ENCODE measurements at places on chromosomes 2 and 18.

GRCh38 chr18:52657043-52657805, 317.2 kb downstream of the DCC start:
- DNase-seq: no peak

DNA sequence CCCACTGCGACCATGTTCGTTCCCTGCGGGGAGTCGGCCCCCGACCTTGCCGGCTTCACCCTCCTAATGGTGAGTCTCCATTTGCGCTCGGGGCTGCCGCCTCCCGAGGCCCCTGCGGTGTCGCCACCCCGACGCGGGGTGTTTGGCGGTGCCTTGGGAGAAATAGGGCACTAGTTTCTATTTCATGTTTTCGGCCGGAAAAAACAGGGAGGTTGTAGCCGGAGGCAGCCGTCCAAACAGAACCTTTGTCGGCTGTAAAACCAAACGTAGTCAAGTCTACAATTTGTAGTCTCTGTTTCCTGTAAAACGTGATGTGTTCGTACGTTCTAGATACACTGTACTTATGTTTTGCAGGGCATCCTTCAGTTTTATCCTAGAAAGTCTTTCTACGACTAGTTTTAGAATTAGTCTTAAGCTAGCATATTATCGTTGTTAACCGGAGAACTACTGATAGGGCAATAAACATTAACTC, 290 bp downstream of the PSMG2 start:
- DNase-seq: no peak

DNA sequence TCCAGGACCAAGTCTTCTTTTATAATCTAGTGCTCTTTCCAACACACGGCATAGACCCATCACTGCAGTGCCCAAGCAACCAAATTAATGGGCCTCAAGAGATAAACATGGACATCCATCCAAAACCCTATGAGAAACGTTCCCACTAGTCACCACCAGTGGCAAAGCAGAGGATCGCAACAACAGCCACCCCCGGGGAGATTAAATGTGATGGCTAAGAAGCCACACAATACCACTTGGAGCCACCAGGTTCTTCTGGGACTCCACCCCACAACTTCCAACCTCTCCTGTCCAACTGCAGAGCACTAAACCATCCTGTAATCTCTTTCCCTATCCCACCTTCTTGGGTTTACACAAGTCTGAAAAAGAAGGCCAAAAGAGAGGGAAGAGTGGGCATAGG, 123.8 kb downstream of the BCL11A start:
- DNase-seq: no peak

- DNase-seq: no peak
These were observed 316.5 kb downstream of the MTX2 start for GRCh38 chr2:176585791-176586190.

GRCh38 chr2:11270891-11271290, 73.5 kb downstream of the ROCK2 start:
- peak; percentile 15 for DNase-seq

GRCh38 chr2:124810132-124810531, 785.0 kb downstream of the CNTNAP5 start:
- DNase-seq: peak; percentile 3

DNA sequence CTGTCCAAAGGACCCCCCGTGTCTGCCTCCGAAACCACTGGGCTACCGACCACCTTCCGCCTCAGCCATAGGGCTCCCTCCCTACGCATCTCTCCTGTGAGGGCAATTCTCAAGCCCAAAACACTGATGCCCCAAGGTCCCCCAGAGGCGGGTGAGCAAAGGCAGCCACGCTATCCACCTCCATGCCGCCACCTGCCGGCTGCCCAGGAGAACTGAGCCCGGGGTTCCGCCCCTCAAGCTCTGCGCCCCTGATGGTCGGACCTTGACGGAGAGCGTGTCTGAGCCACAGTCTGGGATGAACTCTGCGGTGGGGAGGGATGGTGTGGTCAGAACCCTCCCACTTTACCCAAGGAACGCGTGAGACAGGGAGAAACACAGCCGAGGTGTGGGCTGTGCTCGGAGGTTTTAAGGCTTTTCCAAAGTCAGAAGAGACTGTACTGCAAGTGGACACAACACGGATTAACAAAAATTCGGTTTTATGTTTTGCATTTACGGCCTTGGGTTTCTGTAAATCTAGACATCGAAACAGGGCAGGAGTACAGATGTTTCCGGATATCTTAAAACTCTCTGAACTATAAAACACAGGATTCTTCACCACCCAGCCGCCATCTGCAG, 114.1 kb downstream of the ZNF516 start:
- DNase-seq: peak; percentile 30

- DNase-seq: no peak
These were observed 84.4 kb upstream of the SRD5A2 start for GRCh38 chr2:31664949-31665724.

DNA sequence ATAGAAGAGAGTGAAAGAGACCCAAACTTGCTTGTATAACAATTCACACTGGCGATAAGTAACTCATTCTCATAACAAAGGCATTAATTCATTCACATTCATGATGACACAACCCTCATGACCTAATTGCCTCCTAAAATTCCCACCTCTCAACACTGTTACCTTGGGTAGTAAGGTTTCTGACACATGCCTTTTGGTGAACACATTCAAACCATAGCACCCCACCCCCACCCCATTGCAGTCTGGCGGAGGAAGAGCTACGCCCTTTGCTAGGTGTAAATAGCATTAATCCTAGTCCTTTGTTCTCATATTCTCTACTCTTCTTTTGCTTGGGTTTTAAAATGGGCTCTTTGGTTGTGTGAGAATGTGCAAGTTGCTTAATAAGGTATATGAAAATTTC, 361.5 kb downstream of the DSEL start:
- no peak for DNase-seq

GRCh38 chr2:54396107-54396506, 60.0 kb upstream of the SPTBN1 start:
- DNase-seq: no peak

DNA sequence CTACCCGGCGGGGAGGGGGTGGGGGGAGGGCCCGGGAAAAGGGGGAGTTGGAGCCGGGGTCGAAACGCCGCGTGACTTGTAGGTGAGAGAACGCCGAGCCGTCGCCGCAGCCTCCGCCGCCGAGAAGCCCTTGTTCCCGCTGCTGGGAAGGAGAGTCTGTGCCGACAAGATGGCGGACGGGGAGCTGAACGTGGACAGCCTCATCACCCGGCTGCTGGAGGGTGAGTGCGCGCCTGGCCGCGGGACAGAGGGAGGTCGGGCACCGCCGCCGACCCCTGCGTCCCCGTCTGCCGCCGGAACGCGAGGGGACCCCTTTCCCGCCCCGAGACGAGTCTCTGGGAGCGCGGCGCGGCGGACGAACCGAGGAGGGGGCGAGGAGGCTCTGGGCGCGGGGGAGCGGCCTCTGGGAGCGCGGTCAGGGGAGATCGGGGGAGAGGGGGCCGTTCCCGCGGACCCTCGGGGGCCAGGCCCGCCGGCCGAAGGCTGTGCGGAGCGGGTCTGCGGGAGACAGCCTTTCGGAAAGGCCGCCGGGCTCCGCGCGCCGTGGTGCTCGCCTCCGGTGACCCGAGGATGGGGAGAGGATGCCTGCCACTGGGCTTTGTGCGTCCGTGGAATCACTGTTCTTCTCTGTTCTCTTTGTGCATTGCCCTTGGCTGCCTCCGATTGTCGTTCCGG, 463 bp downstream of the PPP1CB start:
- DNase-seq: no peak

DNA sequence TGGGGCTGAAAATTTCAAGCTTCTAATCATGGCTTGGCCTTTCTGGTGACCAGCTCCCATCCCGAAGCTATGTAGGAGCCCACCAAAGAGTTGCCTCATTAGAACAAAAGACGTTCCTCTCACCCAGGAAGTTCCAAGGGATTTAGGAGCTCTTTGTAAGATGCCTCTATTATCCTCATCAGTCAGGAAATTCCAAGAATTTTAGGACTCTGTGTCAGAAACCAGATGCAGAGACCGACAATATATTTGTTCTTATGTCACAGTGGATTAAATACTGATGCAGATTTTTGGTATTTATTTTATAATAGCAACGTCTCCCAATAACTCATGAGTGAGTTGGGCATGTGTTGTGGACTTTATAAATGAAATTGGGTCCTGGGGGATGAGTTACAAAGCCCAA, 91.8 kb upstream of the SKOR2 start:
- no peak for DNase-seq

DNA sequence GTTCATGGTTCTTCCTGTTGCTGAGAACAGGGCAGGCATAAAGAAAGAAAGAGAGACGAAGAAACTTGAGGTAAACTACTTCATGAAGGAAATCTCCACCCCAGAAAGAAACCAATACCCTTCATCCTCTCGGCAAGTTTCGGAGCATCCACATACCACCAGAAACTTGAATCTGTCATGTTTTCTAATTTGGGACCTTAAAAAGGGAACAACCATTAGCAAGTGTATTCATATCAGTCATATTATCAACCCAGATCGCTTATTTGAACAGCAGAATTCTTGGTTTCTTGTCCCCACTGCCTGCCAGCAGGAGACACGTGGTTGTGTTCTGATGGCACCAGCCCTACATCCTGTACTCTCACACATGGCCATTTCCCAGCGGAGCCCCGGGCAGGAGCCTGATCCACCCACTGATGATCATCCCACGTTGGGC, 53.2 kb upstream of the FZD7 start:
- no peak for DNase-seq

- DNase-seq: peak; percentile 36
These were observed 11.8 kb downstream of the PMAIP1 start for GRCh38 chr18:59911600-59911999.

GRCh38 chr2:232982926-232983668, 30.0 kb downstream of the NGEF start:
- DNase-seq: no peak

- no peak for DNase-seq
These were observed 12.1 kb upstream of the TTC39C start for GRCh38 chr18:24002479-24002878.

DNA sequence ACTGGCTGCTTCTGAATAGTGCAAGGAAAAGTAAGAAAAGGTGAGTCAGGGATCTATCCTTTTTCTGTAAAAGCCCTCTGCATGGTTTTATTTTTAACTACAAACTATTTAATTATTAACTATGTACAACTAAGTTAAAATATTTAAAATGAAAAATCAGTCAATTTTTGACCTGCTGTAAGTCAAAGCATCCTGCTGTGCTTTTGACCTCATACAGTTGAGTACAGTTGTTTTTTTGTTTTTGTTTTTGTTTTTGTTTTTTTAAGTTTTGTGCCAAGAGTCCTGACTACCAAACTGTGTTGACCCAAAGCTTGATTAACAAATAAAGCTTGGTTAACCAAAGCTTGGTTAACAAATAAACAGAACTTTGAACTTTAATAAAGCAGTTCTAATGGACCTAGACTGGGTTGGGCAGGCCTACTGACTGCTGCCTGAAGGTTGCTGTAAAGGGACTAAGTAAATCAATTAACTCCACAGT, at the start of gene ACMSD:
Gene ACMSD (plus strand): TSS at position 474 of the 478 bp plus-strand sequence. CDS start 67 bp downstream, outside the sequence.
- DNase-seq: no peak

DNA sequence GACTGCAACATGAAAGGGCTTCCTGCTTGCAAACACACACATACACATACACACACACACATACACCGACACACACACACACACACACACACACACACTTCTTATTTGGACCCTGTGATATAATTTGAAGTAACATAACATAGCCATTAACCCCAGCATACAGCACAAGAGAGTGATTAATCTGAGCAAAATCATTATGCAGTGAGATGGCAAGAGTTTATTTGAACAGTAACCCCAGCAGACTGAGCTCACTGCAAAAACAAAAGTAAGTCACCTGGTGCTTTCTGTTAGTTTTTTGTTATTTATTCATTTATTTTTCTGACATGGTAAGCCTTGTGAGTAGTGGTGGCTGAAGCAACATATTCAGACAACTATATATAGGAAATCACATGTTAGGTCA, 93.7 kb downstream of the NOL4 start:
- no peak for DNase-seq

DNA sequence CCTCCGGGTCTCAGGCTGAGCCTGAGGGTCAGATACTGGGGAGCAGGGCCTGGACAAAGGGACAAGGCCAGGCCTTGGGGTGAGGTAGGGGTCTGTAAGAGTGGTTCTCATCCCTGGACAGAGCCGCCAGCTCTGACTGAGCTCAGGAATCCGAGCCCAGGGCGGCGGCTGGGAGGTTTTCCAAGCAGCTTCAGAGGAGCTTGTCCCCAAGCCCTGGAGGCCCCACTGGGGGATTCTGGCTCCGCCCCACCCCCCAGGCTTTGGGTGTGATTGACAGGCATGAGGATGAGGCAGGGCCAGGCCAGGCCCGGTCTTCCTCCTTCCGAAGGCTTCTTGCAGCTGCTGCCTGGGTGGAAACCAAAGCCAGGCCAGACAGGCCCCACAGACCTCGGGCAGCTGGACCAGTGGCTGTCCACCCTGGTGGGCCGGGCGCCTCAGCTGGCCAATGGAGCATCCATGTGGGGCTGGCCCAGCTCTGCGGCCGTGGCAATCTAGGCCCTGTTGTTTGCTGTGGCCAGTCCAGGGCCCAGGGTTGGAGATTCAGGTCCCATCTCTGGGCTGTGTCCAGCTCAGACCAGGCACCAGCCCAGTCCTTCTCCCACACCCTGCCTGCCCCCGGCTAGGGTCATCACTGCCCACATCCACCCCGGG, 23.1 kb upstream of the GPC1 start:
- no peak for DNase-seq

DNA sequence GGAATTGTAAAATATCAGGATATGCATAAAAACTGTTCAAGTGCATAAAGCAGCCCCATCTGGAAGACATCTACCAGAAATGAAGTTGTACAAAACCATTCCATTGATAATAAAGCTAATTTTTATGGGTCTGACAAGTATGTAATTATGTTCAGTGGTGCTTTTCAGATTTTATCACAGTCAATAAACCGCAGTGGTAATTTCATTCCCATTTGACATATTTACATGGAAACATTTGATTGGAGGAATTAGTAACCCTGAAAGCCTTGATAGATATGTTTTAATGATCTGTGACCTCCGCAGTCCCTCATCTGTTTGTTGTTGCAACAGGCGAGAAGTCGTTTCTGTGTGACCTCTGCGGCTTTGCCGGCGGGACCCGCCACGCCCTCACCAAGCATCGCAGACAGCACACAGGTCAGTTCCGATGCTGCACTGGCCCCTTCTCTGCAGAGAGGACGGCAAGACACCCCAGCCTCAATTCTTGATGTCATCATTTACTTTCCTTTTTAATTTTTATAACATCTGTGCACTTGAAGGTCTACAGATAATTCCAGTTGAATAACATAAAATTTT, 283.1 kb downstream of the ZNF407 start:
- no peak for DNase-seq

GRCh38 chr2:202373490-202373889, 2.6 kb upstream of the BMPR2 start:
- DNase-seq: no peak

DNA sequence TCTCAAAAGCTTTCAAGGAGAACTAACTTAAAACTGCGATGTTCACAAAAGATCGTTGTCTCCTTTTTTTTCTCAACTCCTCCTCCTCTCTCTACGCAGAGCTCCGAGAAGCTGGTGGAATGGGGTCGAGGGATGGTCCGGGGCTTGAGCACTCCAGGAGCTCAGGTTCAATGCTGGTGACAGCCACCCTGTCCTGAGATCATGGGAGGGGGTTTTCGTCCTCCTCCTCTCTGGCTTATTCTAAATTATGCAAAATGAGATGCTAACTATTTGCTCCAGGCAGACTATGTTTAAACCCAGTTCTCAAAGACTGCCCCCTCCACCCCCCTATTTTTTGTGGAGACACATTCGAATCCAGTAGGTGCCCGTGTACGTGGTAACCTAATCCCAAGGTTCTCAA, 11.8 kb downstream of the TSHZ1 start:
- no peak for DNase-seq

GRCh38 chr2:177165721-177166711, 46.6 kb upstream of the HNRNPA3 start:
- peak; percentile 60 for DNase-seq
